ENCODE measurements at places on chromosomes 2 and 18.

DNA sequence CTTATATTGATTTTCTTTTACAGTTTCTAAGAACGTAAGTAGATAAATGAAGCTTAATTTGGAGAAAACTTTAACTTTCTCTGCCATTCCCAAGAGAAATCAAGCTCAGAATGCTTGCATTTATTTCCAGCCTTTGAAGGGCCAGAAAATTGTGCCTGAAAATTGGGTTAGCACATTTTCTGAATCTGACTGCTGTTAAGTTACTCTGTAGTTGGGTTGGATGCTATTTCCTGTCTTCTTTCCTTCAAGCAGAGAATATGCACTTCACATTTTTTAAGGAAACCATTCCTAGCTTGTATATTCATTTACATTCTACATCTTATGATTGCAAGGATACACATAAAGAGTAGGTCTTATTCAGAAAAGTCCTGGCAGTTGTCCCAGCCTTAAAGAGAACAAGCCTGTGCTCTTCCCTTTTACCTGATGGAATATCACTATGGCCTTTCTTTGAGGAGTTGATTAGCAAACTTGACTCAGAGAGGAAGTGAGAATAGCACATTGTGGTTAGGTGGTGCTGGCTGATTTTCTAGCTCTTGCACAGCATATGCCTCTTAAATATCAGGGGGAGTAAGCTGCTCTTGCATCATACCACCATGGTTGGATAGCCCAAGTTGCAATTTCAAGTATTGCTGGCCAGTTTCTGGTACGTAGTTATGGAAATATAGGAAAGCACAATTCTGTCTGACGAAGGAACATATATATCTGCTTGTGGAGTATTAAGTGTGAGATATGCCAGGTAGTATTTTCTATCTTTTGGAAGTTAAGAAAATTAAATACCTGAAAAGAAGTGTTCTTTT is 133.7 kb downstream of the COMMD1 start:
- no peak for DNase-seq

- no peak for DNase-seq
Observed at GRCh38 chr2:220167956-220168355, 540.5 kb downstream of the SLC4A3 start.

- no peak for DNase-seq
Observed at GRCh38 chr2:100833331-100833730, 13.4 kb downstream of the NPAS2 start.

GRCh38 chr2:9423922-9424272 is 443 bp downstream of the CPSF3 start:
- DNase-seq = no peak

GRCh38 chr18:45962866-45963265 is 4.3 kb downstream of the EPG5 start:
- DNase-seq = no peak

GRCh38 chr18:44715842-44716241 is 35.2 kb downstream of the SETBP1 start:
- DNase-seq = no peak

- DNase-seq = peak; percentile 11
Observed at GRCh38 chr18:36757081-36757480, 71.7 kb downstream of the TPGS2 start.

- no peak for DNase-seq
Observed at GRCh38 chr2:31980674-31981356, 30.0 kb downstream of the MEMO1 start.

GRCh38 chr2:98455494-98455976 is 10.9 kb downstream of the INPP4A start:
- DNase-seq = no peak

DNA sequence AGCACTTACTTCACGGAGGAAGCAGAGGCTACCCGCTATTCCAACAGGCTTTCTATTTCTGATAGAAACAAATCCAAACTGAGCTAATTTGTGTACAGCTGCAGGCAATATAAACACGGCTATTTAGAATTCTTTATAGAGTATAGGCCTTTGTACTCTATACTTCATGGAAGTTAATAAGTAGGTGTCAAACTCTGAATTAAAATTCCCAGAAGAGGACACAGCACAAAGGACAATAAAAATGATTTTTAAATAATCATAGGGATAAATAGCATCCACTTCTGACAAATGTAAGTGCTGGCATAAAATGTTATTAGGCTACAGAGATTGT is 261.5 kb downstream of the AFF3 start:
- DNase-seq = no peak

- DNase-seq = no peak
Observed at GRCh38 chr2:42128721-42129486, 40.2 kb upstream of the EML4 start.

DNA sequence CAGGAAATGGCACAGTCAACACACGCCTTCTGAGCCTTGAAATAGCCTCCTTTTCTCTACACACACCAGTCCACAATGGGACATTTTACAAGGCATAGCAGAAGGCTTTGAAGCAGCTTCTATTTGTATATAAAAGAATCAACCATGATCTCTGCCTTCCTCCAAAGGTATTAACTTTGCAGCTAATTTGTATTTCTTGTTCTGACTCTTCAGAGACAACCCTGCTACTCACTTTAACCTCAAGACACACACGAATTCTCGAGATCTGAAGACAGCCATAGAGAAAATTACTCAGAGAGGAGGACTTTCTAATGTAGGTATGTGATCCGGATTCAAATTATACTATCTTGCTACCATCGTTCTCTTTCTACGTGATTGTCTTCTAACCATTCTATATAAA is 104.6 kb downstream of the VIT start:
- DNase-seq = no peak

DNA sequence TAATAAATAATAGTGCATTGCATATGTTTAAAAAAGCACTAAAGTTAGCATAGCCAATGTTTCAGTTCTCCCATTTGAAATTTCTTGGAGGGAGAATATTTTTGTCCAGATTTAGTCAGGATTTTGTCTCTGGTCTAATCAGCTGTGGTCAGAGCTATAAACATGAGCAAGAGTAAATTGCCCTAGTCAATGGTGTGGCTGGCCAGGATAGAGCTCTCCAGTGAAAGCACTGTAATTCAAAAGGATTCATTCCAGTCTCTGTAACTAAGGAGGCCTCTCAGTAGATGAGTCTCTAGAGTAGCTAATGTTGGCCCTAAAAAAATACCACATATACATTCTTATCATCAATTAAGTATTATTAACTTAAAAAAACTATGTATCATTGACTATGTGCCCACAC is 241.6 kb downstream of the CDCA7 start:
- no peak for DNase-seq

DNA sequence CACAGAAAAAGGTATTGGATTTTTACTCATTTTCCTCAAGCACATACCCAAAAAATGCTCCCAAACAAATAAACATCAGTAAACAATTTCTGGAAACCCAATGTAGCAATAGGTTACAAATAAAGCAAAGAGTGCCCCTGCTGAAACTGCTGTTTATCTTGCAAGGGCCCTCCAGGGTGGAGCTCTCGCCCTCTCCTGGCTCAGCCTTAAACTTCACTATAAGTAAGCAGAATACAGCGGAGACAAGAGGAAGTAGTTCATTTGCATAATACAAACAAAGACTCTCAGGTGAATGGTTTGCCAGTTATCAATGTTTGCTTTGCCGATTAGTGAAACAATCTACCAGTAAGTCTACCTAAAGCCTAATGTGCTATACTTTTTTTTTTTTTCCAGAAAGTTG is 437.6 kb downstream of the DLGAP1 start:
- no peak for DNase-seq

DNA sequence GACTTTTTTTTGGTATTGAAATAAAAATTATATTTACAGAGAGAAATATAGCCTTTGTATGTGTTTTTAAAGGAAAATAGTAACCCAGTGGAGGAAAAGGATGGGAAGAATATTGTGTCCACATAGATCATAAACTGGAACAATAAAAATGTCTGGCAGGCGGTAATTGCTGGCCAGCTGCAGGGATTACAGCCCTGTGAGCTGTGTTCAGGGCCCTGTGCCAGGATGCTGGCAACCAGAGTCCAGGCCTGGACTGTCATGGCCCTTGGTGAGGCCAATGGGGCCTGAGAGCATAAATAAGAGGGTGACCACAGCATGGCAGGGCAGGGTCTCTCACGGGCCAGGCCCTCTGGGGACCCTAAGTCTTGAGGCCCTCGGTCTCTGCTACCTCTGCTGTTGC is 171.2 kb downstream of the ACOXL start:
- no peak for DNase-seq

DNA sequence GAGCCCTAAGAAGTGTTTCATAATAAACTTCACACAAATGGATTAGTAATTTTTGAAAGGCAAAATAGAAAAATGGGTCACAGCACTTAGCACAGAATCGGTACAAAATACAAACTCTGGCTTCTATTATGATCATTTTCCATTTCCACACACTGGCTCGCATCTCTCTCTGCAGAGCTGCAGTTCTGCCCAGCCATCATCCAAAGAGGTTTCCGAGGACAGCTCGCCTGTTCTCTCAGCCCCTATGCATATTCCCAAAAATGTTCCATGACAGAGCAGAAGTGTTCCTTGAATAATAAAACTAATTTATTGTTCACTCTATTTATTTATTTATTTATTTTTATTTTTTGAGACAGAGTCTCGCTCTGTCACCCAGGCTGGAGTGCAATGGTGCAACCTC is 115.6 kb downstream of the AP1S3 start:
- DNase-seq = no peak

- DNase-seq = no peak
Observed at GRCh38 chr18:73258375-73259087, 390.7 kb upstream of the NETO1 start.

DNA sequence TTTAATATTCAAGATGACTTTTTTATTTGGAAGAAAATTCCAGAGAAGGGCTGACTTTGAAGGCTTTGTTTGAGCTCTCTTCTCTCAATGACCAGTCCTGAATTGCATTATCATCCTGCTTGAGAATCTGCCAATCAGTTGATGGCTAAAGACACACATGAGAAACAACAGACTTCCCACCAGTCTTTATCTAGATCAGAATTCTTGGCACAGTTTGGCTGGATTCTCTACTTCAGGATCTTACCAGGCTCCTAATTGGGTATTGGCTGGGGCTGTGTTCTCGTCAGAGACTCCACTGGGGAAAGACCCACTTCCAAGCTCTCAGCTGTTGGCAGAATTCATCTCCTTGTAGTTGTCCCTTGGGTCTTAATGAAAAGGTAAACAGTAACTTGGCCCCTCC is 86.0 kb downstream of the WDSUB1 start:
- DNase-seq = no peak

GRCh38 chr2:129737660-129738527 is 241.6 kb upstream of the RAB6C start:
- DNase-seq = no peak

GRCh38 chr2:240435948-240436682 is 652 bp downstream of the GPC1 start:
- no peak for DNase-seq

DNA sequence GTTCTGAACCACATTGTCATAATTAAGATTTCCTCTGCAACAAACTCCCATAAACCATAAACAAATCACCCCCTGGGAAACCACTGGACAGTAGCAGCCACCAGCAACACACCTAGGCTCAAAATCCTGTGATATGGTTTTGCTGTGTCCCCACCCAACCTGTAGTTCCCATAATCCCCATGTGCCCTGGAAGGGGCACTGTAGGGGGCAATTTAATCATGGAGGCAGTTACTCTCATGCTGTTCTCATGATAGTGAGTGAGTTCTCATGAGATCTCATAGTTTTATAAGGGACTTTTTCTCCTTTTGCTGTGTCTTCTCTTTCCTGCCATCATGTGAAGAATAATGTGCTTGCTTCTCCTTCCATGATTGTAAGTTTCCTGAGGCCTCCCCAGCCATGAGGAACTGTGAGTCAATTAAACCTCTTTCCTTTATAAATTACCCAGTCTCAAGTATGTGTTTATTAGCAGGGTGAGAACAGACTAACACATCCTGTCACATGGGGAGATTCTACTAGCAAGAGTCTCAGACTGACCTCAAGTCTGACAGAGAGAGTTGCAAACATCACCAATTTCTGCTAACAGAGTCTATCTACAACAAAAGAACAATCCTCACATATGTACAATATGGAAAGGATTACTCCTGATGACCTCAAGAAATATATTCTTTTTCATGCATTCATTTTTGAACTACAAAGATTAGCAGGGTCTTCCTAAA is 182.6 kb downstream of the GRB14 start:
- no peak for DNase-seq

- no peak for DNase-seq
Observed at GRCh38 chr2:113692698-113693428, 63.6 kb downstream of the SLC35F5 start.

GRCh38 chr2:114010001-114010400 is 120.1 kb downstream of the ACTR3 start:
- no peak for DNase-seq

GRCh38 chr18:42052122-42052708 is 97.2 kb downstream of the PIK3C3 start:
- DNase-seq = no peak

DNA sequence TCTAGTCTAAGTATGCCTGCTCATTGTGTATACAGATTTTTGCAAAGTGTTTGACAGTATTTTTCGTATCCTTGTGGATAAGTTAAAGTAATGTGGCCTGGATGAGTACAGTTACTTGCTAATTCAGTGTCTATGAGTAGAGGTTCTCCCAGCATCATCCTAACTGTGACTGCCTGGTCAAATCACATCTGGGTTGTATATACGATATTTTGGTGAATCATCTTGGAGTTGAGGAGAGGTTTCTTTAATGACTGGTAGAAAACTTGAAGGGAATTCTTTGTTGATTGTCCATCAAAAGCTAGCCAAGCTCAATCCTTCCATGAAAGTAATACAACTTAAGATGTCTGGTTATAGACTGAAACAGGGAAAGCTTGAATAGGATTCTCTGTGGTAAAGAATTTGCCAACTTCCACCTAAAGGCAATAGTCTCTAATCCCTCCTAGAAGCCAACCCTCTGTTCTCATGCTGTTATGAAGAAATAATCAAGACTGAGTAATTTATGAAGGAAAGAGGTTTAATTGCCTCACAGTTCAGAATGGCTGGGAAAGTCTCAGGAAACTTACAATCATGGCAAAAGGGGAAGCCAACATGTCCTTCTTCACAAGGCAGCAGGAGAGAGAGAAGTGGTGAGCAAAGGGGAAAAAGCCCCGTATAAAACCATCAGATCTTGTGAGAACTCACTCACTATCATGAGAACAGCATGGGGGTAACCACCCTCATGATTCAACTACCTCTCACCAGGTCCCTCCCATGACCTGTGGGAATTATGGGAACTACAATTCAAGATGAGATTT is 19.4 kb upstream of the RALBP1 start:
- no peak for DNase-seq

- DNase-seq = no peak
Observed at GRCh38 chr2:53998834-53999233, 28.0 kb upstream of the PSME4 start.

DNA sequence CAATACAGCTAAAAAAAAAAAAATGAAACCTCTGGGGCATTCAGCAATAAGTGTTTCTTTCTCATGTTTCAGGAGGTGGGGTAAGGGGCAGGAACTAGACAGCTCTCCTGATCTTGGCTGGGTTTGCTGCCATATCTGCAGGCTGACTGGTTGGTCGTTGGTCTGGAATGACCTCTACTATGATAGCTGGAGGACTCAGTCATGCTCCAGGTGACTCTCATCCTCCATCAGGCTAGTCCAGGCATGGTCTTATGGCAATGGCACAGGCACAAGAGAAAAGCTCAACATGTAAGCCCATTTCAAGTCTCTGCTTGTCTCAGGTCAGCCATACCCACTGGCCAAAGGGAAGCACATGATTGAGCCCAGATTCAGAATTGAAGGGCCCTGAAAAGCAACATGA is 9.5 kb upstream of the SLC1A4 start:
- no peak for DNase-seq
